Stimulated activated CD4-positive, alpha-beta T cell treated with anti-CD3 and anti-CD28 coated beads, Interleukin-1b, Interleukin-23, amount 100 ng/mL, for 24 hours (primary cell): ENCODE measurements at places on chromosomes 12 and 14.

GRCh38 chr12:63093084-63093483 lies 57.9 kb downstream of the AVPR1A start:
- DNase-seq, result no peak

GRCh38 chr14:27067961-27068360 lies 470.1 kb upstream of the NOVA1 start:
- DNase-seq, result no peak

DNA sequence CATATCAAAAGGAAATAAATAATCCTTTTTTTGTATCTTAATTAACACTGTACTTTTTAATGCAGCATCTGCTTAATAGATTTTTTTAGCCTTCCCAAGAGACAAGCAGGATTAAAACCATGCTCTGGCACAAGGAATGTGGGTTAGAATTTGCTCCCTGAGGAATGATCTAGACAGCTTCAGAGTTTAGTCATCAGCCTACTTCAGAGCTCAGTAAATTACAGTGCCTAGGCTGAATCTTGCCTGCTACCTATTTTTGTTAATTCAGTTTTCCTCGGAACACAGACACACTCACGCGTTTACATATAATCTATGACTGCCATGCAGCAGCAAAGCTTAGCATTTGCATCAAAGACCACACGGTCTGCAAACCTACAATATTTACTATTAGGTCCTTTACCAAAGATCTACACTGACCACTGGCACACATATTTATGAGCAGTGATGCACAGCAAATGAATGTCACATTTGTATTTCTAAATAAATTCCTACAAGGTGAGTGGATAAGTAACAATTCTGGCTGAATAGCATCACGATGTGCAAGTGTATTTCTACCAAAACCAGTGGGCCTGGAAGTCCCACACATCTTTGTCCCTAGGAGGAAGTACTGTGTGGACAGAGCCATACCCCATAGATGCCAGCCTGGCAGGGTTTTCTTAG lies 309.8 kb upstream of the TMEM132C start:
- no peak for DNase-seq

GRCh38 chr14:29926228-29926627 lies 1.4 kb downstream of the PRKD1 start:
- DNase-seq, result no peak

DNA sequence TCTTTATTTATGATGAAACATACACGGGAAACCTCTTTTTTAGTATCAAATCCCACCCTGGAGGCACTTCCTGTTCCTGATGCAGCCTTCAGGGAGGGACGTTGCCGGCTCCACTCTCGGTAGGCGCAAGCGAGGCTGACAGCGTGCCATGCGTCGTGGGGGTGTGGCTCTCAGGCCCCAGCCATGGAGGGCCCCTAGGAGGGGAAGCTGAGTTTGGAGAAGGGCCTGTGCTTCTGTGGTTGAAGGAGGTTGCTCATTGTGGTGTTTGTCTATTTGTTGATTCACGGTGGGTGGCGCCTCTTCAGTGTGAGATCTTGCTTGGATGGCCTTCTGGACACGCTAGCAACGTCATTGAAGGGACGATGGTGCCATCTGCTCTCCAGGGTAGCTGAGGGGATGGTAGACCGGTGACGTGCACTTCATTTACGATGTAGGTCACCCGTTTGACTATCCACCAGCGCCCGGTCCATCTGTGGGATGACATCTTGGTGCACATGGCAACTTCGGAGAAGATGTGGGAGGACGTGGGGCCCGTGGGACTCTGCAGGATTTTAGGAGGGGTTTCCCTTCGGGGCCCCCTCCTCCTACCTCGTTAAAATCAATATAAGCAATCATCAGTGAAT lies 126.3 kb upstream of the RTL1 start:
- no peak for DNase-seq

- DNase-seq, result no peak
These were observed 5.6 kb upstream of the ST8SIA1 start for GRCh38 chr12:22340143-22340542.

- no peak for DNase-seq
These were observed 61.4 kb upstream of the BEGAIN start for GRCh38 chr14:100648474-100649172.

DNA sequence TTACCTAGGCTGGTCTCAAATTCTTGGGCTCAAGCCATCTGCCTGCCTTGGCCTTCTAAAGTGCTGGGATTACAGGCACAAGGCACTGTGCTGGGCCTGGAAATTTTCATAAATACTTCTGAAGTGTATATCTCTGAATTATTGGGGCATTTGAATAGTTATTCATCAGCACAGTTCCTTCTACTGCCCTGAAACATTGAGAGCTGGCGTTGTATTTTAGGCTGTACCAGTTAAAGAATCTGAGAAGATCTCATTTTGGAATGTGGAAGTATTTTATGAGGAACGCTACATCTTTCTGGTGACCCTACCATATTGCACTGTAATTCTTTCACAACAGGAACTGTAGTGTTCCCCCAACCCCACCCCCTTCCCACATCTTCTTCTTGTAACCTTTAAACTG lies 349.0 kb upstream of the RGS6 start:
- DNase-seq, result no peak

DNA sequence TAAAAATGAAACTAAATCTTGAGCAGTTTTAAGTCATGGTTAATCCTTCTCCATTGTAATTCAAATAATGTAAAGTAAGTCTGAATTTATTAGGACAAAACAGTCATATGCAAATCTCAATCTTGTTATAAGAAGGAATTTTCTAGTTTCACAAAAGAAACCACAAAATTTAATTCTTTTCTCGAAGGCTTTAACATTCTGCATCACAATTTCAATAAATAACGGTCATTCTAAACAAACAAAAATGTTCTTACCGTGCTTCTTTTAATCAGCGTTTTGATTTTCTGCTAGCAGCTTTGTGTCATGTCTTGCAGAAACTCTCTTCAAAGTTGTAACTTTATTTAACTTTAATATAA lies 225 bp downstream of the CLEC2B start:
- DNase-seq, result no peak

DNA sequence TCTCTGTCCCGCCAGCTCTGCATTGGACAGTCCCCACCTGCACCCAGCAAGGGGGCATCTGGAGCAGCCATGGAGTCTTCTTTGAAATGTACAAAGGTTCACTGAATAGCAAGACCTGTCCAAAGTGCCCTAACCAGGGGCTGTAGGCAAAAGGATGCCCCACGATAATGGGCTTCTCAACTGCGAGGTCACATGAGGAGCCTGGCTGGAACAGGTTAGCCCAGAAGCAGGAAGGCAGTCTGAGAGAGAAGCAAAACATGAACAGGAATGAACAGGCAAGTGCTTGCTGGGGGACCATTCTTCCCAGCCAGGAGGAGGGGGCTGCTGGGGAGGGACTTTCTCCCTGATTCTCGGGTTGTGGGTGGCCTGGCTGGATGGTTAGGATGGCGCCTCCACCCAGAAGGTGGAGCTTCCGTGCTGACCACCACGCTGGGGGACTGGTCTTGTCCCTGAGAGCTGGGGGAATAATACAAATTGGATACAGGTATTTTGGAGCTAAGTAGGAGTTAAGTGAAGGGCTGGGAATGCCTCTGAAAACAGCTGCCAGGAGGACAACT lies 7.1 kb downstream of the KRT85 start:
- DNase-seq, result no peak

GRCh38 chr12:75239987-75240386 lies 30.3 kb upstream of the KCNC2 start:
- no peak for DNase-seq
